ENCODE measurements at places on chromosomes 1 and 21.

- no peak for DNase-seq
These were observed 85.2 kb upstream of the HMCN1 start for GRCh38 chr1:185648858-185649589.

GRCh38 chr1:55916907-55917306 lies 662.5 kb downstream of the PLPP3 start:
- no peak for DNase-seq

GRCh38 chr1:174742805-174743653 lies 256.7 kb upstream of the CACYBP start:
- no peak for DNase-seq

DNA sequence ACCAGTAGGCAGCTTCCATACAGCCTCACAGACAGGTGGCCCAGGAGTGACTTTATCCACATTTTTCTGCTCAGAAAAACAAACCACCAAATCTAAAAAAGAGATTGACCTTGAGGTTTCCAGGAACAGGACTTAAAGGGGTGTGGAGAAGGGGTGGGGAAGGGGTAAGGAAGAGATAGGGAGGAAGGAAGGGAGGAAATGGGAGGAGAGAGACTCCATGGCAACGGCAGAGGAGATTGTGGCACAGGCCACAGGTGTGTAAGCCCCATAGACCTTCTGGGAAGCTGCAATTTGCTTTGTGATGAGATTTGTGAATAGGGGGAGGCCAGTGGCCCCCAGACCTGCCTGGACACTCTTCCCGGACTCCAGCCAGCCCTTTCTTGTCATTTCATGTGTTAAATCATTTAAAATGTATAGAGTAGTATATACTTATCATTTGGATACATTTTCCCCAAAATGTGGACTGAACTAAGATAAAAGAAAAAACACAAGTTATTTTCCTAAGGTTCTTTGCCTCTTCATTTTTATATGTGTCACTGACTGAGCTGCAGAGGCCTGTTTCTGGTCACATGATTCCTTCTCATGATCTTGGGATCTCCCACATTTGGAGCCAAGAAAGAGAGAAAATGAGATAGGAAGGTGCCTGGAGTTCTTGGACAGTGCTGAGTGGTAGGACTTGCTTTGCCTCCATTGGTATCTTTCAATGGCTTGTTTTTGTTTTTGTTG lies 55.5 kb downstream of the CLIC6 start:
- no peak for DNase-seq

DNA sequence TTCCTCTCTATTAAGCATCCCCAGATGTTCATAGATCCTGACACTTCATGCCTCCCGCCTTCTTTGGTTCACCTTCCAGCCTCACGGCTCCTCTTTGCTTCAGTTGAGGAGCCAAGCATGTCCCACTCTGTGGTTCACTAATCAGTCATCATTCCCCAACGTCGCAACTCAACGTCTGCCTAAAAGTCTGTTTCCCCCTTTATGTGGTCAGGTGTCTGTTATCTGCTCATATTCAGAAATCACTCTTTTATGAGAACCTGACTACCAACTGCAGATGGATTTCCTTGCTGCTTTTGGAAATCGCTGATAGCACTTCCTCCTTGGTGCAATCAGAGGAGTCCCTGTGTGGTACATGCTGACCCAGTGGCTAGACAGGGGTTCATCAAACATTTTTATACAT lies 94.1 kb upstream of the VANGL1 start:
- no peak for DNase-seq

GRCh38 chr1:169043823-169044222 lies 62.7 kb upstream of the ATP1B1 start:
- DNase-seq: no peak

- DNase-seq: no peak
These were observed 155.4 kb downstream of the URB2 start for GRCh38 chr1:229781453-229781852.

GRCh38 chr1:175073061-175073460 lies 5.4 kb downstream of the TNN start:
- no peak for DNase-seq
